Cardiac ventricle fibroblast (primary cell): ENCODE measurements at places on chromosomes 11 and 22. TPM values are rescaled to one million over a fixed set of nuclear protein-coding genes. Genes with fewer than 3 reads are reported as not detected.

The KLHDC7B gene
- not detected in 2 replicates for total RNA-seq

The CALCA gene
- total RNA-seq = not detected in 2 replicates

The SHISA8 gene
- total RNA-seq = not detected in 2 replicates

The APOA1 gene
- 0.34 and 0.87 TPM in 2 replicates for total RNA-seq

The RANGAP1 gene
- total RNA-seq = 23.7 and 26.9 TPM in 2 replicates

The CCDC87 gene
- 0.44 and 1.3 TPM in 2 replicates for total RNA-seq

The MPZL3 gene
- total RNA-seq = 0.05 and 0.06 TPM in 2 replicates

The TRIM6 gene
- total RNA-seq = 1.1 and 5.0 TPM in 2 replicates
